Cardiac septum (tissue), 1 donor: ENCODE measurements at places on chromosomes 1 and 21. TPM values are rescaled to one million over a fixed set of nuclear protein-coding genes. Genes with fewer than 3 reads are reported as not detected.

DNA sequence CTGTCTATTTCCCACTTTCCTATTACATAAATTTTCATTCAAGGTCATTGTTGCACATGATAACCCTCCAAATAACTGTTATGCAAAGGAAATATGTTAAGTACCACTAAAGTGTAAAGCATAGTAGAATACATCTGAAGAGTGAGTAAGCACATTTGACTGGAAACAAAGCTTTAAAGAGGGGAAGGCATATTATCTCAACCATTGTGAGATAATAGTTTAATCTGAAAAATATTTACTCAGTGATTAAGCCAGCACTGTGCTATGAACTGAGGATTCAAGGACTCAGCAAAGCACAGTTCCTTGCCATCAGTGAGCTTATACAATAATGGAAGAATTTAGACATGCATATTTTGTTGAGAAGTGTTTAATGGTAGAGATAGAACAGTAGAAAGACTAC, 127.4 kb downstream of the HMCN1 start:
- DNase-seq = no peak

The OPTC gene
- not detected for total RNA-seq

- no peak for DNase-seq
Observed at GRCh38 chr21:35861661-35862060, 198.7 kb downstream of the SETD4 start.

The IRF6 gene
- 34.0 TPM for total RNA-seq

GRCh38 chr1:92481971-92482664, 4.6 kb downstream of the GFI1 start:
- no peak for DNase-seq

- DNase-seq = no peak
Observed at GRCh38 chr1:53298045-53298637, 29.7 kb downstream of the LRP8 start.
